PC-3 (cell line): ENCODE measurements at places on chromosomes 7 and 10. TPM values are rescaled to one million over a fixed set of nuclear protein-coding genes. Genes with fewer than 3 reads are reported as not detected.

DNA sequence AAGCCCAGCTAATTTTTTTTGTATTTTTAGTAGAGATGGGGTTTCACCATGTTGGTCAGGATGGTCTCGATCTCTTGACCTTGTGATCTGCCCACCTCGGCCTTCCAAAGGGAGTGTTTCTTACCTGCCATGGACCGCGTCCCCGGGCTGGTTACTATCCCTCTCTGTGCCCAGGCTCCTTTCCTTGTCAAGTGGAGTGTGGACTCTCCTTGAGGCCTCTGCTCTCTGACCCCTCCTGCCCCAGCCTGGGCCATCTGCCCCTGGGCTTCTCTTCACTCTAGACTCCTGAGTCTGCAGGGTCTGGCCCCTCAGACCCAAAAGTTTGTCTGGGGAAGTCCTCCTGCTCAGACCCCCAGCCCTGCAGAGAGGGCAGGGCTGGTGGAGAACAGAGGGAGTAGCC, 20.7 kb downstream of the NEURL1 start:
- DNase-seq: no peak

- no peak for DNase-seq
Measured at GRCh38 chr7:3463696-3464095, 162.6 kb downstream of the SDK1 start.

Gene POMZP3
- total RNA-seq: 5.9 and 10.1 TPM in 2 replicates

DNA sequence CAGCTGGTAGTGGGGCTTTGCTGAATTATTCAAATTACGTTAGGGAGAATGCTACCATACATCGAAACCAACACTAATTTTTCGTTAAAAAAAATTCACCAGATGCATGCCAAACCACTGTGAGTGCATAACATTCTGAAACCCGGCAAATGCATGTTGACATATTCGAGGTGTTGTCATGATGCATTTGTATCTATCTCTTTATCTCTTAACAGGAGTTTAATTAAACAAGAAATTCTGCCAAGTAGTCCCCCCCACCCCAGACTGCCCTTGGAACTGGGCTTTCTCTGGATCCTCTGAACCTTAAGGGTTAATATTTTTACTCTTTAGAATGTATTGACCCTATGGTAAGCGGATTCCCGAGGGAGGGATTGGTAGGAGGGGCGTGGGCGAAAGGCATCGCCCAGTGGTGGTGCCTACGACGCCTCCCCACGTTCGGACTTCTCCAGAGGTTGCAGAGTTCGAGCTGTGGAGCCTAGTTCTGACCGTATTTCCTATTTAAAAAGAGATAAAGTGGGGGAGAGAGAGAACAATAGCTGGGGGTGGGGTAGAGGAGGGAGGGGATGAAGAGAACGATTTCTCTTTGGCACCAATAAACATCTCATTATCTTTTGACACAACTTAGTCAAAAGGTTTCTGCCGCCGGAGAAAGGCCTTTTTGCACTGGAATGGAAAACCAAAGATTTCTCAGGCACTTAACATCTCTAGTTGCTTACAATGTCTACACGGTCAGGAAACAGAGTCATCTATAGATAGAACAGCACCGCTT, 7.2 kb downstream of the DLX6 start:
- no peak for DNase-seq

- DNase-seq: no peak
Measured at GRCh38 chr7:36295090-36295489, 94.6 kb upstream of the ANLN start.

Gene FAM25A
- 6.6 and 11.4 TPM in 2 replicates for total RNA-seq

GRCh38 chr7:65988084-65988483, 6.1 kb upstream of the GUSB start:
- DNase-seq: no peak
